ENCODE measurements at places on chromosomes 1 and 21.

- DNase-seq: no peak
Observed at GRCh38 chr1:157975228-157975950, 18.1 kb upstream of the KIRREL1 start.

- DNase-seq: no peak
Observed at GRCh38 chr21:35086357-35086756, 37.3 kb upstream of the RUNX1 start.

DNA sequence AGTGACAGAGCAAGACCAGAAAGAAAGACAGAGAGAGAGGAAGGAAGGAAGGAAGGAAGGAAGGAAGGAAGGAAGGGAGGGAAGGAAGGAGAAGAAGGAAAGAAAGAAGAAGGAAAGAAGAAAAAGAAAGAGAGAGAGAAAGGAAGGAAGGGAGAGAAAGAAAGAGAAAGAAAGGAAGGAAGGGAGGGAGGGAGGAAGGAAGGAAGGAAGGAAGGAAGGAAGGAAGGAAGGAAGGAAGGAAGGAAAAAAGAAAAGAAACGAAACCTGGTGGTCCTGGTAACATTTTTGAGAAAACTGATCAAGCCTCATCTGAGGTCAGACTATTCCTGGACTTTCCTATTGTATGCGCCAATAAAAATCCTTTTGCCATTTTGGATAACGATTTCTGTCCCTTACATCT is 8.2 kb upstream of the CTTNBP2NL start:
- DNase-seq: no peak

DNA sequence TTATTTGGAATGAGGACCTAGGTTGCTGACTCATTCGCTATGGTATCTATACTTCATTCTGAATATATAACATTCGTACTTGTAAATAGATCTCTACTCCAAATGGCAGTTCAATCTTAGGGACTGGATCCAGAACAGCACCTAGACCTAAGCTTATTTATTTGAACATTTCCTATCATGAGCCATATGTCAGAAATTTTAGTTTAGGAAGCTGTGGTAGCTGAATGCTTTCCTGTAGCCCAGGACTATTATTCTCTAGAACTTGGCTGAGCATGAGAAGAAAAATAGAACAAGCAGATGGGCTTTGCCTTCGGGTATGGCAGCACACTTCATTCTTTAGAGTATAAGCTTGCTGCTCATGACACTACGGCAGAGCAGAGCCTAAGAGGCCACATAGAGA is 1114.4 kb upstream of the B3GALT2 start:
- DNase-seq: no peak

GRCh38 chr21:44711327-44712202 is at the start of gene TSPEAR:
Gene TSPEAR, minus strand, starts transcription at chr21:44711572. Its CDS starts 58 bp downstream, at chr21:44711514.
- DNase-seq: no peak

DNA sequence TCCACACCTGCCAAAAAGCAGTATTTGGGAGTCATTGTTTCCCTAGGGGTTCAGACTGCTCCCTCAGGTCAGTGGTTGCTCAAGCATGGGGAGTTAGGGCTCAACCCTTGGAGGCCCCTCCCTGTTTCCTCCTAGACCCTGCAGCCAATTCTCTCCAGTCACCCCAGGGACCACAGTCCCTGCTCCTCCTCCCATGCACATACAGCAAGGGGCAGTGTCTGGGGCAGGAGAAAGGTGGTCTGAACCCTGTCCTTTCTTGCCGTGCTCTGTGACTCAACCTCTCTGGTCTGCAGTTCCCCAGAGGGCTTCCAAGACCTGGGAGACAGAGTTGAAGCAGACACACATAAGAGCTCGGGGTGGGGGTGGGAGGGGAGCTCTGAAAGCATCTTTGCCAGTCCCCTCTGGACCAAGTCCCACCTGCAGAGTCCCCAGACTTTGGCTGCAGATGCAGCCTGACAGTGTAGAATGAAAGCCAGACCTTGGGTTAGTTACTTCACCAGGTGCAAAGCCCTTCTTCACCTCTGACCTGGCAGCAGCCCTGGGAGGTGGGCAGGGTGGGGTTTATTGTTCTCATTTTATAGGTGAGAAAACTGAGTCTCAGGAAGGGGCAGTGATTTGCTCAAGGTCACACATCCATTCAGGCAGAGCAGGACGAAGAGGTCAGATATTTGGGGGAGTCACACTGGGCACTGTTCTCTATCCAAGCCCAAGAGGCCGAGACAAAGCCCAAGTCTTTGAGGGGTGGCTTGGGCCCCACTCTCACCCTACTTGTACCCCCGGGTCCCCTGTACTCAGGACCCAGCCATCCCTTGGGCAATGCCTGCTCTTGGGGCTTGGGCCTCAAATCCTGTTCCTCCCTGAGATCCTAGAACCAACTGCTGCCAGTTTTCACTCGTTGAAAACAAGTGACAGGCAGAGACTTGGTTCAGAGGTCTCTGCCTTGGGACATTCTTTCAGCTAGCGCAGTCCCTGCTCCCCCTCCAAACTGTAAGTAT is 748 bp downstream of the PDZK1IP1 start:
- DNase-seq: no peak

DNA sequence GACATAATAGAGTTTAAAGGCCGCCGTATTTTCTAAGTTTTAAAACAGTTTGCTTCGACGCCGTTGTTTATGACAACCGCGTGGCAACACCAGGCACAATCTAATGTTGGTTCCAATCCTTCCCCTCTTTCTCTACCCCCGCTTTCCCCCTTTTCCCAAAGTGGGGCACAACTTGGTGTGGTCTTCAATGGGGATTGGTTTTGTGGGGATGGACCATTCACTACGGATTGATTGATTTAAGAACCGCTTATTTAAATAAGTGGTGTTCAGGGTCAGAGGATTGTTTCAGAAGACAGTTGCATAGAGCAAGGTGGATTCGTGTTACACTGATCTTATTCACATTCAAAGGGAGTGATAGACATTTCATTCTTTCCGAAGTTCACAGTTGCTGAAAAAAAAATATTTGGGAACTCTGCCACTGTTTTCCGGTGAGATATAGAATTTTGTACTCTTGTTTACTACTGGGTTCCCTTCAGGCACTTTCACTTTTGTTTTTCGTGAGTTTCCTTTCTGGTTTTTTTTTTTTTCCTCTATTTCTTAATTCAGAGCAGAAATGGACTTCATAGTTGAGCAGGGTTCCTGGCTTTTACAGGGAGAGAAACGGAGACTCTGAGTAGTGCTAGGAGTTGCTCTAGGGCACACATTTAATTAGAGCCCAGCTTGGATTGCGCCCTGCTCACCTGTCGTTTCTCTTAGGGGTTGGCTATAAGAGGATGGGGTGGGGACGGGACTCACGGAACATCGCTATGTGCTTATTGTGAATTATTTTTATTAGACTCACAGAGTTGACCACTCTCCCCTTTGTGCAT is 79.6 kb upstream of the AK4 start:
- no peak for DNase-seq

DNA sequence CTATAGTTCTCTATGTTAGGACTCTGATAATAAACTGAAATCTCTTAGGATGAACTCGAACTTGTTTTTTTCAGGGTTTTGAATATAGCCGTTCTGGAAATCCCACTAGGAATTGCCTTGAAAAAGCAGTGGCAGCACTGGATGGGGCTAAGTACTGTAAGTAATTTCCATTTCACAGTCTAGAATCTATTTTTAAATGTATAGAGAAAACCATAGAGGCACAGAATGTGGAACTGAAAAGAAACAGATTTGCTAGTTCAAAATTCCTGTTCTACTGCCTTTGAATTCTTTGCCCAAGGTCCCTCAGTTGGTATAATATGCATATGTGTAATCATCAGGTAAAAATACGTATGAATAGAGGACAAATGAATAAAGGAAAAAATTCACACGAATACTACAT is 4.8 kb downstream of the CTH start:
- DNase-seq: no peak

DNA sequence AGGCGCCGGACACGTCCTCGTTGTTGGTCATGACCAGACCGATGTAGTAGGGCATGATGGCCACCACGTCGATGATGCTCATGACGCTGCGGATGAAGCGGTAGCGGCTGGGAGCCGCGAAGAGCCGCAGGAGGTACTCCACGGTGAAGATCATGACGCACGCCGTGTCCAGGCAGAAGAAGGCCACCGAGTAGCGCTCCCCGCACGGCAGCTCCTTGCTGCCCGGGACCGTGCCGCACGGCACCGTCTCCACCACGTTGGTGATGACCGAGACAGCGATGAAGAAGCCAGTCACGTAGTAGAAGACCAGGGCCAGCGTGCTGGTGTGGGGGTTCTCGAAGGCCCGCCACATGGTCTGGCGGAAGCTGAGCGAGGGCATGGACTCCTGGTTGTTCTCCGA is 7.6 kb downstream of the KCND3 start:
- DNase-seq: no peak

DNA sequence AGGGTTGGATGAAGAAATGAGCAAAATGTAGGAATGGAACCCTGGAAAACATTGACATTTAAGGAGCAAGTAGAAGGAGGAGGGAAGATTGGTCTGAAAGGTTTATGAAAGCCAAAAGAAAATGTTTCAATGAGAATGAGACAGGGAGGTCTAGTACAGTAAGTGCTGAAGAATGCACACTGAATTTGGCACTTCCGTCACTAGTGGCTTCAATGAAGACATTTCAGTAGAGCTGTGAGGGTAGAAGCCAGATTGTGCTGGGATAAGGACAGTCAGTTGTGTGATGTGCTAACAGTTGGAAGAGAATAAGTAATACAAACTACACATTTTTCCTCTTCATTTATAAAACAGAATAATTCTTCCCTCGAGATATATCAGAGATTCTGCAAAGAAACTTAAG is 17.1 kb downstream of the THEM4 start:
- DNase-seq: no peak

- no peak for DNase-seq
Observed at GRCh38 chr1:94514095-94514727, 27.3 kb downstream of the F3 start.

DNA sequence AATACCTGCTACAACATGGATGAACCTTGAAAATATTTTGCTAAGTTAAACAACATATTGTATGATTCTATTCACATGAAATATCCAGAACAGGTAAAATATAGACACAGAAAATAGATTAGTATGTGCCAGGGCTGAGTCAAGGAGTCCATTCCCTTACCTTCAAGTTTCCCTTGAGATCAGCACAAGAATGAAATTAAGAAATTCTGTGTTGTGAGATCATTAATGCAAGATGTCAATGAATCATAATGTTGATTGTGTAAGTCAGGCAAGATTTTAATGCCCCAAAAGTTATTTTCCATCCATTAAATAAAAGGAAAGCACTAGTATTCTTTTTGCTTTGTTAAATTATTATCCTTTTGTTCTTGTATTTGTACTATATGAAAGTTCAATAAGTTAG is 139.4 kb downstream of the MRPL39 start:
- DNase-seq: no peak

DNA sequence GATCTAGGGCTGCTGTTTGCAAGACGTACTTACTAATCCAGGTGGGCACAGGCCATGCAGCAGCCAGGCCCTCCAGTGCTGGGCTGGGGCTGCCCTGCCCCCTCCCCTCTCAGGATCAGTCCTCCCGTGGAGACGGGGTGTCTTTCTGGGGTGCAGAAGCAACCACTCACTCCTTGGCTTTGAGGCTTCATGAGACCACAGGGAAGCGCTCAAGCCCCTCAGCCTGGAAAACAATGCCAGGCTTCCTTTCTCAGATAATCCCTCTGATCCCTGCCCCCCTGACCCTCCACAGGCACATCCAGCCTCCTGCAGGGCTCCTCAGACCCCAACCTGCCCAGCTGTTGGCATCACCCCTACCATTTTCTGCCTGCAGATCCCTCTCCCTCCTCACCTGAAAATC is 13.9 kb upstream of the C2CD2 start:
- no peak for DNase-seq

DNA sequence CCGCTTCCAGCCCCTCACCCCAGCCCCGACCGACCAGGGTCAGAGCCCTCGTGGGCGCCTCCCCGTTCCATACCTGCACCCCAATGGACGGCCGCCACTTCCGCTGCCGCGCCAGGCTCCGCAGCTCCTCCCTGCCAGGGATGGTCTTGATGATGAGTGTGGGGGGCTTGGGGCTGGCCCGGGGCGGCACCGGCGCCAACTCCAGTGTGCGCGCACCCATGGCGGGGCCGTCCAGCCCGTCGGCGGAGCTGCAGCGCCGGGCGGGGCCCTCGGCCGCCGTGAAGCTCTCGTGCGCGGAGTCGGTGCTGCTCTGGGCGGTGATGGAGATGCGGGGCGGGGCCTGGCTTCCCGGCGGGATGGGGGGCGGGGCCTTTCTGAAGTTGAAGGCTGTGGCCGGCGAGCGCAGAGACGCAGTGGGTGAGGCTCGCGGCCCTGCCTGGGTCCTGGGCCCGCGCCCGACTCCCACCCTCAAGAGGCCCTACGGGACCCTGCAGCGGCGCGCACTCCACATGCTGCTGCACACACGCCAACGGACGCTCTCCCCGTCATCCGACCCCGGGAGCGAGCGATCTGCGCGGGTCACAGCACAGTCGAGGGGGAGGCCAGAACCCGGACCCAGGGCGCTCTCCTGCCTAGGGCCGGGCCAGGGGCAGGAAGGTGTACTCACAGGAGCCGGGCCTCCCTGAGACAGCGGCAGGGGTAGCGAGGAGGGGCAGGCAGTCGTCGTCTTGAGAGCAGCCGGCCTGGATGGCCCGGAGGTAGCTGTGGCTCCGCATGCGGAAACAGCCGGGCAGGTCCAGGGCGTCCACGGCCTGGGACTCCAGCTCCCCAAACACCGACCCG is 26.1 kb upstream of the SMIM12 start:
- DNase-seq: no peak

GRCh38 chr1:234188454-234188792 is 184.8 kb upstream of the COA6 start:
- DNase-seq: no peak

DNA sequence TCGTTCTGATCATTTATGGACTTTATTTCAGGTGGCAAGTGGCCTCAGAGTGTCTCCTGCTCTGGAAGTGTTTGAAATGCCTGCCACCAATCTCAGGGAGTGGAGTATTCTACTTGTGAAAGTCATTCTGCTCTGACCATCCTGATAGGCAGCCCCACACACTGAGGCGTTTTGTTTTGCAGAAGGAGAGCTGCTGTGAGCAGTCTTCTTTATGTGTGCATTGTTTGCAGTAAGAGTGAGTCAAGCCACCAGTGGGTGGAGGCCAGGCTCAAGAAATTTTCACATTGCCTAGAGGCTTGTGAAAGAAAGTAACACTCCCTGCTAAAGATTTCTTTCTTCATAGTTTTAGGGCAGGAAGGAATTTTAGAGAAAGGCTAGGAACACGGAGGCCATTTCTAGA is 204.4 kb downstream of the SLC35F3 start:
- DNase-seq: no peak

DNA sequence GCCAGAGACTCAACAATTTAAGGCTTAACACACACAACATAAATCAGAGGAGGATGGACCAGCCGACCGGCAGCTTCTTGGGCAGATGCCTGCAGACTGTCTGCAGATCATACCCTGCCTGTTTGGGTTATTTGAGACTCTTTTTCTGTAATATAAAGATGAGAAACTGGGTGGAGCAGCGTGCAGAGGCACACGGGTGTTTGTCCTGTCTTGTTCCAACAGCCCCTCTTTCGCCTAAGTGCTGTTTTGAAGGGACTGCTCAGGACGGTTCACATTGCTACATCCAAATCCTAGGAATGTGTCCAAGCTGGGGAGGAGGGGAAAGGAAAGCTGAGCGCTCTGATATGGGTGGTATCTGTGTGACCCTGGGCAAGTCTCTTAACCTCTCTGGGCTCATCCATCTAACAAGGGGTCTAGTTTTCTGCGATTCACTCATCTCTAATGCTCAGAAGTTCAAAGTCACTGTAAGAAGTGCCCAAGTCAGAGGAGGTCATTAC is 149.9 kb downstream of the CLIC6 start:
- DNase-seq: no peak

Data from skeletal muscle cell (primary cell).